ENCODE measurements at places on chromosomes 12 and 14.

DNA sequence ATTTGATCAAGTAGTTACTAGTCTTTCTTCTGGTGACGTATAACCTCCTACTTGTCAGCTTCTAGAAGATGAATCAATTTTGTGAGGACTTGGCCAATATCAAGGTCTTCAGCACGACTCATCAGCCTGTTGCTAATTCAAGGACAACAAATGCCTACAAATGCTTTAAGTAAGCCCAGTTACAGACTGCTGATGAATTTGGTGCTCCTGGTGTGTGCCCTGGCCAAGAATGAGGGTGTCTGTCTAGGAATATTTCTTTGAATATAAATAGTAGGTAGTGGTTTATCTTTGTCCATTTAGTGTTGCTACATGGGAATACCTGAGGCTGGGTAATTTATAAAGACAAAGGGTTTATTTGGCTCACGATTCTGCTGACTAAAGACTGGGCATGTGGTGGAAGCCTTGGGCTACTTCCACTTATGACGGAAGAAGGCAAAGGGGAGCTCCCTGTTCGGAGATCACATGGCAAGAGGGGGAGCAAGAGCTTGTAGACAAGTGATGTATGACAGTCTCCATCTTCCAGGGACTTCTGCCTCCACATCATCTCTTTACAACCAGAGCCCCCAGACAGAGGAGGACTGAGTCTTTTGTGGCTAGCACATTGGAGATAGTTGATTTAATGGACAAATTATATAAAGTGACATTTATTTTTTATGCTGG, 180.2 kb downstream of the CRADD start:
- no peak for DNase-seq

GRCh38 chr12:42097971-42098370, 46.7 kb downstream of the GXYLT1 start:
- no peak for DNase-seq

GRCh38 chr12:117294189-117294603, 67.2 kb downstream of the NOS1 start:
- DNase-seq, result peak; percentile 95

GRCh38 chr14:33359288-33359881, 420.7 kb downstream of the NPAS3 start:
- DNase-seq, result no peak

- DNase-seq, result no peak
These were observed 32.6 kb upstream of the HIF1A start for GRCh38 chr14:61662437-61663311.

DNA sequence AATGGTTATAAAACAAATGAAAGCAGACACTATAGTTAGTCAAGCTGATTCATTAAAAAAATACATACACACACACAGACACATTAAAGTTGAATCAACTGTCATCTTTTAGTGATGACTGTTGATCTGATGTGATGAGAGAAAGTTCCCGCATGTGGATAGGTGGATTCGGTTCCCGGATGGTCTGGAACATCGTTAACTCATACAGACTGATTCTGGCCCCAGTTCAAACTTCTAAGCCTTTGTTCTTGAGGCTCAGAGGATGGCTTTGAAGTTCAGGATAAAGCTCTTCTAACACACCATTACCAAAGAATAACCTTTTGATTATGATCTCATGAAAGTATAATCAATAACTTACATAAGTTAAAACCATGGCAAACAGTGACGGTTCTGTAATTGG, 27.5 kb downstream of the WIF1 start:
- no peak for DNase-seq

- no peak for DNase-seq
These were observed 5.8 kb upstream of the SPRYD4 start for GRCh38 chr12:56462565-56462964.

DNA sequence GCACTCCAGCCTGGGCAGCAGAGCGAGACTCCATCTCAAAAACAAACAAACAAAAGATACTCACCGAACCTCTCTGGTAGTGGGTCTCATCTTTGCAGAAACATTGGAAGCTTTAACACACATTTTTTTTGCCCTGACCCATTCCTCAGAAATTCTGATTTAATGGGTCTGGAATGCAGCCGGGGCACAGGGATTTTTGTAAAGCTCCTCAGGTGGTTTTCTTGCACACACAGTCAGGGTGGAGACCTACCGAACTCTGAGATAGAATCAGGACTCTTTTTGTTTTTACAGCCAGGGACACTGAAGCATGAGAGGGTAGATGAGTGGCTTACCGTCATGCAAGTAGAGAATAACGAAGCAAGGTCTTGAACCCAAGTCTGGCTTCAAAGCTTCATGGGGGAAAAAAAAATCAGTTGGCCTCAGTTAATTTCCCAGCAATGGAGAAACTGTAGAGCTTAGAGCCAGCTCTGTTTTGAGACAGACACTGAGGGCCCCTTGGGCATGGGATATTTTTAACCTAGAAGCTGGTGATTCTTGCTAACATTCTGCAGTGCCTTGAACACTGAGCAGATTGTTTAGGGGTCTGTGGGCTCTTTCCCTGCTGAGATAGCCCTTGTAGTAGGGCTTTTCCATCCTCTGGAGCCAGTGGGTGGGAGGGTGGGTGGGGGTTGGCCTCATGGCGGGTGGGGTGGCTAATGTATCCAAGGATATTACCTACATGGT, 4.8 kb downstream of the RNU4-2 start:
- no peak for DNase-seq

DNA sequence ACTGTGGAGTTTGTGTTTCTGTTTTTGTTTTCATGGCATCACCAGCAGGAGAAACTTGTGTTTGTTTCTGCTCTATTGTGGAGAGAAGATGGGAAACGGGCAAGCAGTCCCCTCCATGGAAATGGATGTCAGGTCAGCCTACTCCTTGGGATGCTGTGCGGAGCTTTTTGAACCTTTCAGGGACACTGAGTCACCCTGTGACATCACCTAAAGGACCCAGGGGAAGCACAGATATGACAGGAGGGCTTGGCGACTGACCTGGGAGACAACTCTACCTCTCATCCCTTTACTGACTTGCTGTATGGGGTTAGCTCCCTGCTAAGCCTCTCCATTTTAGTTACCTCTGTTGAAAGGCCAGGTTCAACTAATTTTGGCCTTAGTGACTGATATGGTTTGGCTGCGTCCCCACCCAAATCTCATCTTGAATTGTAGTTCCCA, 706.9 kb upstream of the TMEM132C start:
- DNase-seq, result no peak

GRCh38 chr12:22206111-22206728, 128.3 kb downstream of the ST8SIA1 start:
- DNase-seq, result no peak

DNA sequence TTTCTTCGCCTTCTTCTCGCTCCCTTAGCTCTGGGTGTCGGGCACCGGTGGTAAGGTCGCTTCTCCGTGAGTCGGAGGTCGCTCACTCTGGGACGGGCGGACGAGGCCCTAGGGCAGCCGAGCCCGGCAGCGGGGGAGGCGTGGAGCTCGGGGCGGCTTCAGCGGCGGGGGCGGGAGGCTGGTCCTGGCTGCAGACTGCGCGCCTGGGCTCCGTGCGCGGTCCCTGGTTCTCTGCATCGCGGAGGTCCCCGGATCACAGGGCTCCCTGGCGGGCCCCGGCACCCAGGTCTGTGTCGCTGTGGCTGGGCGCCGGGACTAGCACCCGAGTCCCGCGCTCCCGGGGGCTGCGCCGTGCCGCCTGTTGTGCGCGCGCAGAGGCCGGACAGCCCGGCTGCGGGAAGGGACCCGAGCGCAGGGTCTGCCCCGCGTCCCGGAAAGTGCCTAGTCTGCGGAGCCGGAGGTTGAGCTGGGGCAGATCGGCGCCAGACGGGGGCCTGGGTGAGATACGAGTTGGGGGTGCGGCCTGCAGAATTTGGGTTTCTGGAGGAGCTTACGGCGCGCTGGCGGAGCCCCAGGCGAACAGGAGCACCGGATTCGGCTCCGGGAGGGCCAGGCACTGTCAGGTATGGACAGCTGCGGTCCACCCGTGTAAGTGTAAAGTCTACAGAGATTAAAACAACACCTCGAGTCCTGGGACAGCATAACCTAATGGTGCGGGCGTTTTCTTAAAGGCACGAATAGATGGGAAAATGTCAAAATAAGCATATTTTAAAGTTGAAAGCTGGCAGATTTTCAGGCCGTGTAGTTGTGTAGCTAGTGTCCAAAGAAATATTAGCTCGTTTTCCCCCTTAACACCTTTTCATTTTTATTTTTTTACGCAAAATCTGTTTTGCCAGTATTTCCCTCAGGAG, 713 bp downstream of the FRMD6 start:
- peak; percentile 23 for DNase-seq

GRCh38 chr12:72191761-72192160, 80.4 kb upstream of the TRHDE start:
- no peak for DNase-seq

- no peak for DNase-seq
These were observed 855 bp downstream of the MNAT1 start for GRCh38 chr14:60735416-60735815.

DNA sequence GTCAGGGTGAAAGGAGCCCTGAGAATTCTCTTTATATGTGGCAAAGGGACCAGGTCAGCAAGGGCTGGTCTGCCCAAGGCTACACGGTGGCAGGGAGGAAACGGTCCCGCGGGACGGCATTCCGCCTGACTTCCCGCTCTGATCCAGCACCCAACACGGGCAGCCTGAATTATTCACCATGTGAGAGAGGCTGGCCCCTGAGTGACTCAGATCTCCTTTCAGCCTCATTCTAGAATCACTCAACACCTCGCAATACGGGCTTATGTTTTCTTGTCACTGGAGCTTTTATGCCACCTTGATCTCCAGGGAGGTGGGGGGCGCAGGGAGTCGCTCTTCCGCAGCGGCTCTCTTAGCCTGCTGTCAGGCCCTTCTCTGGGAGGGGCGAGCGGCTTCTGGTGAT, 8.5 kb downstream of the LRTM2 start:
- DNase-seq, result no peak

DNA sequence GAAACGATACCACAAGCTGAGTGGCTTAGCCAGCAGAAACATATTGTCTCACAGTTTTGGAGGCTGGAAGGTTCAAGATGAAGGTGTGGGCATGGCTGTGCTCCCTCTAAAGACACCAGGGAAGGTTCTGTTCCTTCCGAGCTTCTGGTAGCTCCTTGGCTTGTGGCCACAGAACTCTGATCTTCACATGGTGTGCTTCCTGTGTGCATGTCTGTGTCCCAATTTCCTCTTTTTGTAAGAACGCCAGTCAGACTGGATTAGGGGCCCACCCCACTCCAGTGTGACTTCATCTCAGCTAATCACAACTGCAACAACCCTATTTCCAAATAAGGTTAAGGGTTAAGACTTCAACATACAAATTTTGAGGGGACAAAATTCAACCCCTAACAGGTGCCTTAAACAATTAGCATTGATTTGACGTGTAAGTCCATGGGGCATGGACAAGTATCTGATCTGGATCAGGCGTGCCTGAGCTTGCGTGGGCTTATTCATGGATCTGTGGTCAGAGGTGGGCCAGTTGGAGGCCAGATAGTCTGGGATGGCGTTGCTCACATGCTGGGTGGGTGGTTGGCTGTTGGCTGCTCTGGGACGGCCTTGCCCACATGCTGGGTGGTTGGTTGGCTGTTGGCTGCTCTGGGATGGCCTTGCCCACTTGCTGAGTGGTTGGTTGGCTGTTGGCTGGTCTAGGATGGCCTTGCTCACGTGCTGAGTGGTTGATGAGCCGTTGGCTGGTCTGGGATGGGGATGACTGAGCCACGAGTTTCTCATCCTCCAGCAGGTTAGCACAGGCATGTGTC, 88.5 kb downstream of the LGMN start:
- DNase-seq, result no peak

DNA sequence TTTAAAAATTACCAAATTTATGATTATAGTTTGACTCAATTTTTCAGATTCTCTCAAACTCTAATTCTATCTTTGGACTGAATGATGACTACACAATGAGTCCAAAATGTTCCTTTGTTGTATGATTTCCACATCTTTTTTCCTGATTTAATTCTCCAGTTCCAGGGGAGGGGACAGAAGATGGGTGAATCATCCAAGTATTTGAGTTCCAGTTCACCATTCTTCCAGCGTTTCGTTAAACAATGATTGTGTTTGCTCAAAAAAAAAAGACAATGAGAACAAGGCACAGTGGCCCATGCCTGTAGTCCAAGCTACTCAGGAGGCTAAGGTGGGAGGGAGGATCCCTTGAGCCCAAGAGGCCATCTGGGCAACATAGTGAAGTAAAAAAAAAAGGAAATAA, 23.8 kb downstream of the BAZ1A start:
- DNase-seq, result no peak

DNA sequence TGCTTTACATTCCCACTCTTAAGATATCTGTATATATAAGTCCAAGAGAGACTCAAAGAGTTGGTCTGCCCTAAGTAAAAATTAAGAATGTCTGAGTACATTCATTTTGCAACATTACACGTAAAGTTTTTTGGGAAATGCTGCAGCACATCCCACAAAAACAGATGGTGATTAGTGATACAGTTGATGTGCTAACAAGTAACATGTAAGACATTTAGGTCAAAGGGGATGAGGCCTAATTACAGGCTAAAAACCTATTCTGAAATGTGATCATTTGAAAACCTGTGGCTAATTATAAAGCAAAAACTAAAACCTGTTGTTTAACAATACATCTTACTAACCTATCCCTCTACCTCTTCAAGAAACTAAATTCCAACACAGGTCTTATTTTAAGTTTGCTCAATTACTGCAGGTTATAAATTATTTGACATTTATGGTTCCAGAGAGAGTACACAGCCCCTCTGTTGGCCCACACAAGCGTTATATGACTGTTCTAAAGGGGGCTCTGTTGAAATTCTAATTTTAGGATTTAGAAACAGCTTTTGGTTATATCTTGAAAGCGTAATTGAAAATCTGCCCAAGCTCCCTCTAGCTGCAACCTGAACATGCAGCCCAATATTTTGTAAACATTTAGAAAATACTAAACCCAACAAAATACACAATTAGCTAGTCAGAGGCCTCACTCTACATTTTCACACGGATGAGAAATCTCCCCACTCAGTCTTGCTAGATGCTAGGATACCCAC, 42.9 kb downstream of the BRAP start:
- no peak for DNase-seq

DNA sequence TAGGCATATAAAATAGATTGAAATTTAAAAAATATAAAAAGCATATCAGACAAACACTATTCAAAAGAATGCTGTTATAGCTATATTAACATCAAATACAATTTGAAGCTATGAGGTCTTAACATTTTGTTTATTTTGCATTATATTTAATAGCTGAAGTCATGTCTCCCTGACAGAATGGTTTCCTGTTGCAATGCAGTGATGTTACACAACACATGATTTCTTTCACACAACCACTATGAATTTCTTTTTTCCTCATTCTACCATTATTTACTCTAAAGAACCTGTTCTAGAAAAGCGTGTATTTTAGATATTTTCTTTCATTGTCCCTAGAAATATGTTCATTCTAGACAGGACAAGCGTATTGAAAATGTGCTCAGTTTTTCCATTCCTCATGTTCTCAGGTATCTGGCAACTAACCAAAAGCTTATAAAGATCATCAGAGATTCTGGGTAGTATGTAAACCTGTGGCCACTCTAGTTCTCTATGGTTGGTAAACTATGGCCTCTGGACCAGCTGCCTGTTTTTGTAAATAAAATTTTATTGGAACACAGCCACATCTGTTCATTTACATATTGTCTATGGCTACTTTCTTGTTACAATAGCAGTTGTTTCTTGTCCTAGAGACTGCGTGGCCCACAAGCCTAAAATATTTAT, 183.8 kb downstream of the FOXA1 start:
- DNase-seq, result no peak

GRCh38 chr14:45194964-45195363, 58.0 kb downstream of the MIS18BP1 start:
- DNase-seq, result no peak

All from NCI-H1694 treated with DMSO at 0.1 percent for 48 hours (cell line).